ENCODE measurements at places on chromosomes 5 and 9. TPM values are rescaled to one million over a fixed set of nuclear protein-coding genes. Genes with fewer than 3 reads are reported as not detected.

- peak overlapping the region; percentile 33 for H3K4me3 ChIP-seq
- peaks cover 4% of the 10 kb centered on the region for H3K4me1 ChIP-seq
- peak overlapping the region; percentile 38 for H3K27ac ChIP-seq
- no peaks in the 10 kb centered on the region for H3K27me3 ChIP-seq
Measured at GRCh38 chr9:128361296-128361985, 9.7 kb upstream of the URM1 start.

Gene RANBP17
- total RNA-seq: 9.4 TPM

DNA sequence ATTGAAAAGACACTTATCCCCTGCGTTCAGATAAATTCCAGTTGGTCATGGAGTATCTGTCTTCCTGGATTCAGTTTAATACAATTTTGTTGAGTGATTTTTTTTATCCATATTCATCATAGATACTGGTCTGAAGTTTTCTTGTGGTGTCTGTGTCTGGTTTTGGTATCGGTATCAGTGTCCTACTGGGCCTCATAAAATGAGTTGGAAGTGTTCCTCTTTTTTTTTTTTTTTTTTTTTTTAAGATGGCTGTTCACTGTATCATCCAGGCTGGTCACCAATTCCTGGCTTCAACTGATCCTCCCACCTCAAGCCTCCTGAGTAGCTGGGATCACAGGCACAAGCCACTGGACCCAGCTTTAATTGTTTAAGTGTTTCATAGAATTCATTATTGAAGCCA lies 2.9 kb upstream of the CAMSAP1 start:
- H3K36me3 ChIP-seq: no peaks in the 10 kb centered on the region
- H3K4me3 ChIP-seq: no peak overlapping the region
- no peak for DNase-seq
- H3K27me3 ChIP-seq: no peaks in the 10 kb centered on the region
- no peak overlapping the region for H3K27ac ChIP-seq

GRCh38 chr9:128310461-128310860 lies 11.8 kb downstream of the TRUB2 start:
- H3K27ac ChIP-seq: no peak overlapping the region
- no peaks in the 10 kb centered on the region for H3K36me3 ChIP-seq
- no peak for DNase-seq
- H3K27me3 ChIP-seq: no peaks in the 10 kb centered on the region
- no peak overlapping the region for H3K4me3 ChIP-seq

DNA sequence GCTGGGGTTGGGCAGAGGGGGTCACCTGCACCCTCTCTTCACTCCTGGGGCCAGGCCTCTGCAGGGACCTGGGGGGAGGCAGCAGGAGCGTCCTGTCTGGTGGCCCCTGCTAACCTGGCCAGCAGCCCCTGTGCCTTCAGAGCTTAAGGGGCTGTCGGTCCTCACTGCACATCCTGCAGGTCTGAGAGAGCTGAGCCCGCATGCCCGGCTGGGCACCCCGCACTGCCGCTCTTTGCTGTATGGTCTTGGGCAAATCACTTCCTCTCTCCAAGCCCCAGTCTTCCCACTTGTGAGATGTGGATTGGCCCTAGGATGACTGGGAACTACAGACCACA lies 7.9 kb downstream of the FLT4 start:
- no peak for DNase-seq
- no peaks in the 10 kb centered on the region for H3K36me3 ChIP-seq
- H3K27me3 ChIP-seq: no peaks in the 10 kb centered on the region
- H3K4me1 ChIP-seq: no peaks in the 10 kb centered on the region
- H3K4me3 ChIP-seq: no peak overlapping the region
- H3K27ac ChIP-seq: no peak overlapping the region

GRCh38 chr9:7542126-7542525 lies 257.5 kb downstream of the DMAC1 start:
- no peaks in the 10 kb centered on the region for H3K36me3 ChIP-seq
- no peak overlapping the region for H3K27ac ChIP-seq
- H3K4me1 ChIP-seq: no peaks in the 10 kb centered on the region
- H3K27me3 ChIP-seq: no peaks in the 10 kb centered on the region
- no peak overlapping the region for H3K4me3 ChIP-seq

DNA sequence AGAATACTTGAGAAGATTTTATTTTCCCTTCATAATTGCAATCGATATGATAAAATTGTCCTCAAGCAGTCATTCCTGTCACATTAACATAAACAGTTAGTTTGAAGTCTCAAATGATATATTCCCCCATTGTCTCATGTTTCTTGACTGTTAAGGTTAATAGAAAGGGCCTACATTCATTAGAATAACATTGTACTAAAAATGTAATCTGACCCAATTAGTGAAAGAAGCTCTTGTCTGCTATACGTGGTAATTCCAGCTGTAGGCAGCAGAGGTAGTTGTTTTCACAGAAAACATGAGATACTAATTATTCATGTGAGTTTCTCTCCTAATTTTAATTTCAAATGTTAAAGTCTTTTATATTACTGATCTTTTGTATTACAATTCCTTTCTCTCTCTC lies 25.9 kb upstream of the AP3B1 start:
- H3K27me3 ChIP-seq: no peaks in the 10 kb centered on the region
- H3K4me1 ChIP-seq: no peaks in the 10 kb centered on the region
- H3K4me3 ChIP-seq: no peak overlapping the region
- H3K27ac ChIP-seq: no peak overlapping the region

DNA sequence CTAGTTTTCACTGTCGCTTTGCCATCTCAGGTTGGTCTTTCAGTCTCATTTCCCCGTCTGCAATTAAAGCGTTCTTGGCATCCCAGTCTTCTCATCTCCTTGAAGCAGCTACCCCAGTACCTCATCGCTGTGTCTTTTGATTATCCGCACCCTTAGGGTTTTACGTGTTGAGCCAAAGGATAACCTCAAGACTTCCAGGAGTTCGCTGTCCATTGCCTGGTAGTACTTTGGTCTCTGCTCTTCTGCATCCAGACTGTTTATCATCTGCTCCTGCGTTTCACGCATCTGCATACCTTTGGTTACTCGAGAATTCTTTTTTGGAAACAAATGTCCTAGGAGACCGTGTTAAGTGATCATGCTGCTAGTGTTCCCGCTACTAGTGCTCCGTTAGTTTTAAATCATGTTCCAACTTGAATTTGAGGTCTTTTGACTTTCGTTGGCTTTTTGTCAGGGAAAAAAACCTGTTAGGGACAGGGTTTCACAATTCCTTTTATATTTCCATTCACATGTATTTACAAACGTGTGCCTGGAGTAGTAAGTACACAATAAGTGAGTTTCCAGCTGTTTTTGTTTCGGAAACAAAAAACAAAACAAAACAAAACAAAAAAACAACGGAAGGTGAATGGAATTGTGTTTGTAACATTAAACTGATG lies 888 bp downstream of the RABGAP1 start:
- DNase-seq: peak; percentile 51
- H3K27ac ChIP-seq: peak overlapping the region; percentile 76
- no peaks in the 10 kb centered on the region for H3K27me3 ChIP-seq
- H3K4me1 ChIP-seq: no peaks in the 10 kb centered on the region
- H3K36me3 ChIP-seq: peaks cover 2% of the 10 kb centered on the region

Gene ASS1
- 380 TPM for total RNA-seq

Gene EQTN
- 1.1 TPM for total RNA-seq

GRCh38 chr5:128334010-128334716 lies 203.9 kb downstream of the FBN2 start:
- no peaks in the 10 kb centered on the region for H3K27me3 ChIP-seq
- DNase-seq: no peak
- no peaks in the 10 kb centered on the region for H3K4me1 ChIP-seq
- no peaks in the 10 kb centered on the region for H3K36me3 ChIP-seq
- H3K27ac ChIP-seq: no peak overlapping the region
- H3K4me3 ChIP-seq: no peak overlapping the region

- no peak overlapping the region for H3K27ac ChIP-seq
- no peak for DNase-seq
- no peaks in the 10 kb centered on the region for H3K36me3 ChIP-seq
- H3K4me3 ChIP-seq: no peak overlapping the region
Measured at GRCh38 chr9:21553441-21553840, 71.3 kb upstream of the IFNE start.

GRCh38 chr9:125889476-125890419 lies 142.6 kb downstream of the PBX3 start:
- H3K36me3 ChIP-seq: no peaks in the 10 kb centered on the region
- peaks cover 5% of the 10 kb centered on the region for H3K4me1 ChIP-seq
- H3K27me3 ChIP-seq: no peaks in the 10 kb centered on the region
- H3K4me3 ChIP-seq: peak overlapping the region; percentile 31

Gene DCTN3
- total RNA-seq: 65.2 TPM

DNA sequence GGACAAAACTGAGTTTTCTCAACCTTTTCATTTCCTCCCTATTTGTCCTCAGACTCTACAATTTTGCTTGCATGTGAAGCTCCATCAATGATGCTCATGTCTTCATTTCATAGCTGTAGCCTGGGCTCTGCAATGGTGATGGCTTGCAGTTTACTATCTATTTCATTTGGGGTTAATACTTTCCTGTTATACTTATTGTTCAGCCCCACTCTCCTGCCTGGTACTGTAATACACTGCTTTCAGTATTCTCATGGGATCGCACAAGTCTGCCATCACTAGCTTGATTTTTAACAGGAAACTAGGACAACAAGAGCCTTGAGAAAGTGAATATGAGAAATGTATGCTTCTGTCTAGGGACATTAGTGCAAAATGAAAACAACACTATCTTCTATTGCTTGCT lies 84.2 kb upstream of the SEMA6A start:
- no peak overlapping the region for H3K27ac ChIP-seq
- no peaks in the 10 kb centered on the region for H3K4me1 ChIP-seq
- no peak for DNase-seq
- H3K27me3 ChIP-seq: no peaks in the 10 kb centered on the region
- H3K4me3 ChIP-seq: no peak overlapping the region

DNA sequence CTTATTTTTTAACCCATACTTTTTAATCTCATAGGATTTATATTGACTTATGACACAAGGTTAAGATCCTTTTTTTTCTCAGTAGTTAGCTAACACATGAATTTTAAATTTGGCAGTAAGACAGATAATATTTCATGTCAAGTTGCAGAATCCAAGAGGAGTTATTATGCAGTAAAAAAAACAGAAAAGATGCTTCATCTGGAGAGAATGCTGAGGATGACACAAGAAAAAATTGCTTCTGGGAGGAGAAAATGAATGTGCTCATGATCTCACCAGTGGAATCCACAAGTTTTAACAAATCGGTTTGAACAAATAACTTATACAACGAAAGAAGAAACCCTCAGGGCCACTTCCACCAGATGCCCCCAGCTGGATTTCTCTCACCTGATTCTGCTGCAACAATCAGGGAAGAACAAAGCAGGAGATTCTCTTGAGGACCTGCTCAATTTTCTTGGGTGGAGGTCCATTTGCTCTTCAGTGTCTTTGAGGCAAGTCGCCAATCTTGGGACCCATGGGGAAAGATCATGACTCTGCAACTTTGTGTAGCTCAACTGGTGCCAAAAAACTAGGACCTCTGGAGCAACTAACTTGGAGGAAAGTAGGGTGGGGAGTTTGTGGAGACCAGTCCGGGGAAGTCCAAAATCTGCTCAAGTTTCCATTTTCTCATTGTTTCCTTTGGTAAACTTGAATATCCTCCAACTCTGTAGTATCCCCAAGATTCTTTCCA lies 50.5 kb upstream of the TNFSF15 start:
- no peaks in the 10 kb centered on the region for H3K27me3 ChIP-seq
- no peak overlapping the region for H3K4me3 ChIP-seq
- no peak overlapping the region for H3K27ac ChIP-seq
- peaks cover 2% of the 10 kb centered on the region for H3K4me1 ChIP-seq
- DNase-seq: no peak
- no peaks in the 10 kb centered on the region for H3K36me3 ChIP-seq

DNA sequence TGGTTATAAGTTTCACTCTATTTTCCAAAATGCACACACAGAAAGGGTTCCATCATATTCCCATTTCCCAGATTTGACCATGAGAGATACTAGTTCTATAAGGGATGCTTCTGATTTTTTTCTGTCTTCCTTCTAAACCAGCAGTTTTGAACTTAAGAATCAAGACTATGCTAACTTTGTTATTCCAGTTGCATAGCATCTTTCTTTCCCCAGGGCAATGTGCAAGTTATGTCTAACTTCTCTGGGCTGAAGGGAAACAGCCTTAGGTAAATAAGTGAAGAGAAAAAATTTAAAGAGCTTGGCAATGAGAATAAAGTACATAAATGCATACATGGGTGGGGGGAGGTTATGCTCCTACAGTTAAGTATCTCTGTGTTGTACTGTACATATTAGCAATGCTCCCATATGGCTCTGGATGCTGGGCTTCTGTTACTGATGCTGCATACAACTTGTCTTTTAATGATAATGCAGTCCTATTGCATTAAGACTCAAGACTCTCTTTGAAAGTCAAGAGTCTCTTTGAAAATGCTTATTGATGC lies 125.8 kb upstream of the SLC12A2 start:
- no peak for DNase-seq
- H3K27ac ChIP-seq: peak overlapping the region; percentile 70
- H3K4me1 ChIP-seq: peaks cover 12% of the 10 kb centered on the region
- H3K27me3 ChIP-seq: no peaks in the 10 kb centered on the region
- no peaks in the 10 kb centered on the region for H3K36me3 ChIP-seq
- H3K4me3 ChIP-seq: no peak overlapping the region

Measured in colonic mucosa (tissue), 4 donors.